Epithelial cell of alveolus of lung (primary cell): ENCODE measurements at places on chromosomes 6 and 20. TPM values are rescaled to one million over a fixed set of nuclear protein-coding genes. Genes with fewer than 3 reads are reported as not detected.

Gene FNDC1
- 0.65 TPM in 1 of 2 replicates, not detected in the other for total RNA-seq

Gene FOXA2
- total RNA-seq, result 0.91 TPM in 1 of 2 replicates, not detected in the other

Gene TBC1D20
- total RNA-seq, result 27.2 and 32.7 TPM in 2 replicates

Gene LCA5
- total RNA-seq, result 5.3 and 7.5 TPM in 2 replicates

Gene NMBR
- not detected in 2 replicates for total RNA-seq

Gene ZNF512B
- 6.3 and 10.7 TPM in 2 replicates for total RNA-seq

Gene LAMA4
- 88.0 and 124 TPM in 2 replicates for total RNA-seq

Gene HIVEP2
- total RNA-seq, result 10.7 and 14.8 TPM in 2 replicates

Gene HSPA1L
- 0.48 and 0.78 TPM in 2 replicates for total RNA-seq

Gene TNFRSF6B
- 3.6 and 144 TPM in 2 replicates for total RNA-seq

Gene MCCD1
- not detected in 2 replicates for total RNA-seq

Gene BHLHE23
- total RNA-seq, result not detected in 2 replicates

Gene GPX5
- total RNA-seq, result not detected in 2 replicates

Gene ACTL10
- total RNA-seq, result 1.4 and 4.9 TPM in 2 replicates

Gene BPIFB1
- total RNA-seq, result not detected in 2 replicates

Gene SH3BGRL2
- total RNA-seq, result 8.0 and 8.1 TPM in 2 replicates

Gene SLC24A3
- 0.39 and 0.64 TPM in 2 replicates for total RNA-seq

Gene TXLNB
- under 0.01 and 0.40 TPM in 2 replicates for total RNA-seq

Gene DEFB132
- not detected in 2 replicates for total RNA-seq

Gene AVP
- not detected in 2 replicates for total RNA-seq

Gene TMEM244
- not detected in 2 replicates for total RNA-seq
